Panc1 (cell line): ENCODE measurements at places on chromosomes 7 and 10. TPM values are rescaled to one million over a fixed set of nuclear protein-coding genes. Genes with fewer than 3 reads are reported as not detected.

Gene ACSM6
- not detected for total RNA-seq

DNA sequence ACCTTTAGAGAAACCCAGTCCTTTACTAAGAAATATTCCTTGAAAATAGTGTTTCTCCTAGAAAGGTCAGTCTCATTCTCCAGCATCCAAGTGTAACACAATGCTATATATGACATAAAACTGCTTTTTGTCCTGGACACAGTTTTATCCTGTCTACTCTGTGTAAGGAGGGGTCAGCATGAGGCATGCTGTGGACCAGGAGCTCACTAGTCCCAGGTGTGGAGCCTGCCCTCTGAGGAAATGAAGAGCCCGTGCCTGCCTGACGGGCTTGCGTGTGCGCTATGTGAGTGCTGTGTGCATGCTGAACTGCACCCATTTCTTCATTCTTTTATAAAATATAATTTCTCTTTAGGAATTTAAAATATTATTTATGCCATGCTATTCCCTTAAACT is 182.8 kb upstream of the CDCA7L start:
- no peak for DNase-seq

- no peak for DNase-seq
These were observed 1144.1 kb downstream of the GATA3 start for GRCh38 chr10:9198611-9199010.

GRCh38 chr7:141877365-141877764 is 36.1 kb upstream of the PRSS37 start:
- no peak for DNase-seq

Gene ITPRID1
- total RNA-seq = not detected

DNA sequence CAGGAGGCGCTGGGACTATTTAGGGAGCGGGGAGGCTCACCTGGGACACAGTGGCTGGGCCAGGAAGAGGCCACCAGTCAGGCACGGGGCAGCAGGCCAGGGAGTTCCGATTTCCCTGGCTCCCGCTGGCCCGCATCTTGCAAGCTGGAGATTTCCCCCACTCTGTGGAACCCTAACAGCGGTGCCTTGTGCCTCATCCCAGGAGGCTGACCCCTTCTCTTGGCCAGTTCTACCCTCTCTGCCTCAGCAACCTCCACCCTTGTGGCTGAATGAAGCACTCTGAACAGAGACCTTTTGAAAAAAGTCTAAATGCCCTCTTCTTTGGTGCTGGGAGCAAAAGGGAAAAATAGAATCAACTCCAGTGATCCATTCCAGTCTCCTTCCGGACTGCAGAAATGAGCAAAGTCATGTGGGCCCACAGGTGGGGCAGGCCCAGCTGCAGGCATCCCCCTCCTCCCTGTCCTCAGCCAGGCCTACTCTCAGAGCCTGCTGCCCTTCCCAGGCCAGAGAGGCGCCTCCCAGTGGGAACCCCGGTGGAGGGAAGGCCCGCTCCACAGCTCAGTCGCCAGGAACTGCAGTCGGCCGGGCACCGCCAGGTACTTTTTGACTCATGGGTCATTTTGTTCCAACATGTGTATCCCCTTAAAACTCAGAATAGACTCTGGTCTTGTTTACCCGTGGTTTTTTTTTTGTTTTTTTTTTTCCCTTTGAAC is 155.5 kb downstream of the ZNF248 start:
- no peak for DNase-seq

GRCh38 chr10:119336599-119336998 is 129.2 kb downstream of the GRK5 start:
- no peak for DNase-seq

Gene TMEM225B
- total RNA-seq = 0.31 TPM

DNA sequence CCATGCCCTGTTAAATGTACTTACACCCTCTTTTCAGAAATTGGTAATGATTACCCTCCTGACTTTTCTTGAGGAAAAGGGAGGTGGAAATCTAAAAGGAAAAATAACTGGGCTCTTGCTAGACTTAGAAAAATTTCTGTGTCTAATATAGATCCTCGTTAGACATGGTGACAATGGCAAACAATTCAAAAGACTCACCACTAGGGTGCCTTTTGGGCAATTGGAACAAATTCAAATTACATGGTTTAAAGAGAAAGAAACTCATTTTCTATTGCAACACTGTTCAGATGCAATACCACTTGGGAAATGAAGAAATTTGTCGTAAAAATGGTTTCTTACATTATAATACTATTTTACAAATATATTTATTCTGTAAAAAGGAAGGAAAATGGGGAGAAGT is 950.1 kb downstream of the GRM8 start:
- DNase-seq = no peak

DNA sequence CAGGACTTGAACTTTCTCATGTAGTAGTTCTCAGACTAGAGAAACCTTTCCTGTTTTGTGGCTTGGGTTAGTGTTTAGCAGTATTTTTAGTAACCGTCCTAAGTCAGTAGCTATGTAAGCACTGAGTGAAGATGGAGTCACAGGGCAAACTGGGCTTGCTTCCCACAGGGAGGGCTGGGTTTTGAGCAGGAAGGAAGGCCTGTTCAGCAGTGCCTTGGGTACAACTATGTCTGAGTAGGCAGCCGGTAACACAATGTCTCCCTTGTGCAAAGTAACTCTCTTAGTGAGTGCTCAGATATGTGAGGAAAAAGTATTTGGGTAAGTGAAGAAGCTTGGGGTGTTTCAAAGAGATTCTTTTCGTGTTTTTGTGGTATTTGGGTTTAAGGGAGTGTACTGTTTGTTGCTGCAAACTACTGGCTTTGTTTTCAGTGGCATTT is 96.4 kb downstream of the CCSER2 start:
- peak; percentile 84 for DNase-seq
